Stimulated activated CD4-positive, alpha-beta T cell treated with anti-CD3 and anti-CD28 coated beads, TNF-alpha, amount 100 ng/mL, for 1 hour (primary cell): ENCODE measurements at places on chromosomes 2 and 18.

GRCh38 chr2:25981596-25982272 lies 563 bp downstream of the KIF3C start:
- no peak for DNase-seq

GRCh38 chr2:134305109-134305491 lies 51.2 kb downstream of the MGAT5 start:
- DNase-seq = no peak

- DNase-seq = no peak
These were observed 123.5 kb downstream of the LAMA3 start for GRCh38 chr18:23812546-23813440.

DNA sequence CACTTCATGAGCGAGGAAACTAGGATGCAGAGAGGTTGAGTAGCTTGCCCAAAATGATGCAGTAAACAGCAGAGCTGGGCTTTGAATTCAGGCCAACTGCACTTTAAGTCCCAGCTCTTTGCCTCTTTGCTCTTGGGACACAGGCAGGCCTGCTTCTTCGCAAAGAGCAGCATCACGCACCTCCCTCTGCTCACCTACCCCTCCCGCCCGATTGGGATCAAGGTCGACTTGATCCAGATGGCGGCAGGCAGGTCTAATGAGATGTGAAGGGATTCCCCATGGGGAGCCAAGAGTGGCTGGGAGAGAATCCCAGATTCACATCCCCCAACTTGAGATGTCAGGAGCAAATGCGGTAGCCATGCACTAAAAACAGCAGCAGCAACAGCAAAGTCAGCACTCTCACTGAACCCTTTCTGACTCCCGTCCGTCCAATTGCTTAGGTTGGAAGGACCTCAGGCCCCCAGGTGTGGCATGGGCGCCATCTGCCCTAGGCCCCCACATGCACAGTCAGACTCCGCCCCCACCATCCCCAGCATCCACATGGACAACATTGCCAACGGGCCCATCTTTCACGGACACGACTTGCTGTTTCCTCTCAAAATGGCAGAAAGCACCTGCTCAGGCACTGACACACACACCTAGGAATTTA lies 84.3 kb upstream of the MAP4K4 start:
- DNase-seq = no peak

GRCh38 chr2:168478206-168478605 lies 22.1 kb downstream of the CERS6 start:
- no peak for DNase-seq
